Head of caudate nucleus (tissue), 42 donors: ENCODE measurements at places on chromosomes 7 and 10.

DNA sequence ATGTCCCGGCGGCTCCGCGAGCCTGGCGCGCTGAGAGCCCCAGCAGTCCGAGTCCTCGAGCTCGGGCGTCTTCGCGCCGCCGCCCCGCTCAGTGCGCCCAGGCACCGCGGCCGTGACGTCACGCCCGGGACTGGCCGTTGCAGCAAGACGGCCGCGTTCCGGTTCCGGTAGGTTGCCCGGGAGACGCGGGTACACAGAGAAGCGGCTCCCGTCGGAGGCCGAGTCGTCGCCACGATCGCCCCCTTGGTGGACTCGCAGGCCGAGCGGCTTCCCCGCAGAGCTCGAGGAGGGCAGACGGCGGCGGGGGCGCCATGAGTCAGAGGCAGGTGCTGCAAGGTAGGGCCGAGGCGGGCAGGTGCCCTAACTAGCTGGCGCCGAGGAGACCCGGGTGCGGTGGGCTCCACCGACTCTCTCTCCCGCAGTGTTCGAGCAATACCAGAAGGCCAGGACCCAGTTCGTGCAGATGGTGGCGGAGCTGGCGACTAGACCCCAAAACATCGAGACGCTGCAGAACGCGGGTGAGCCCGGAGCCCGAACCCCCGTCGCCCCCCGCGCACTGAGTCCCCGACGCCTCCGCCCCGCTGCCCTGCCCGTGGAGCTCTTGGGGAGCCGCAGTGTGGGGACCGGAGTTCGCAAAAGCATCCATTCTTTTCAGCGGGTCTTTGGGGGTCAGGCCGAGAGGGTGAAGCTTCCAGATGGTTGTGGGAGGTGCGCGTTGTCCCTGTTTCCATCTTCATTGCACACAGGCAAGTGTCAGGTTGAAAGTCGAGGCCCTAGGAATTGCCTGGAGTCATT lies at the start of gene SPAG6:
SPAG6 (plus strand) TSS at position 196 of the 795 bp plus-strand sequence; CDS start at position 312, 116 bp downstream.
- DNase-seq, result peak; percentile 51

DNA sequence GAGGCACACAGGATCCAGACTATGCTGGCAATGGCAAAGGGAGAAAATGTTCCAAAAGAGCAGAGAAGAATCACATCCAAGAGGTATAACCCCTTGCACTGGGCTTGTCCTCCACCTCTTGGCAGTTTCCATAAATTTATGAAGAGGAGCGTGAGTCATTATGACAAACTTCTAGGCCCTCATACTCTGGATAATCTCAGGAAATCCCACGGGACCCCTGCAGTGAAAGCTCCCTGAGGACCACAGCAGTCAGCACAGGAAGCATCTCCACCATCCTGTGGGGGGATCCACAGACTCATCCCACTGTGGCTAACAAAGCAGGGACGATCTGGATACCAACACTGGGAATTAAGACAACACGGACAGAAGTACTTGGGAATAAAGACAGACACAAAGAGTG lies 30.3 kb upstream of the GPAM start:
- DNase-seq, result no peak

GRCh38 chr10:110357871-110358270 lies 53.2 kb upstream of the SMNDC1 start:
- DNase-seq, result no peak

GRCh38 chr10:26243351-26243720 lies 26.8 kb downstream of the GAD2 start:
- no peak for DNase-seq

DNA sequence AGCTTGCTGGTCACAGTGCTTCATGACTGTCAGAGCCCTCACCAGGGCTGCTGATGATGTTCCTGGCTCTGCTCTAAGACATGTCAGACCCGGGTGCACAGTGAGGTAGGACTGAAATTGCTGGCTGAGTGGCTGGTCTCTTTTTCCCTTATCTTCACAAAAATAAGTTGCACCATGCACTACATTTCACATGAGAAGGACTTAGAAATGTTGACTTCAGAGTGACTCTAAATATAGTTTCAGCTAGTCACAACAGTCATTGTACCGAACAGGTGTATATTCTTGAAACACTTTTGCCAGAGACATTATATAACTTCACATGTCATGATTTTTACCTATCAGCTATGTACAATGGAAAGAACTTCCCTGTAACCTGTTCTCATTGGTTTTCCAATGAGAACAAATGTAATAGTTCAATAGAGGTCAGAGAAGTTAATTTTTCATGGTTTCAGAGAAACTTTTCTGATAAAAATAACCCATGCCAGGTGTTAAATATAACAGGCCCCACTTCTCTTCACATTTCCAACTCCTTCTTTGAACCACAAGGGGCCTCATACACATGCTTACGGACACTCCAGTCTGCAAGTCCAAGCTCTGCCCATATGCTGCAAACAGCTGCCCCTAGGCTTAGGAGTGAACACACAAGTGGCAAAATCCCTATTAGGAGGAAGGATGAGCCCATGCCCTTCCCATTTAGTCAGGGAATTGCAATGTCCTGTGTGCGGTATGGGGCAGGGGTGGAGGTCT lies 115.6 kb downstream of the CDK6 start:
- DNase-seq, result no peak

- DNase-seq, result no peak
Observed at GRCh38 chr10:34074051-34074450, 739.6 kb upstream of the NRP1 start.

DNA sequence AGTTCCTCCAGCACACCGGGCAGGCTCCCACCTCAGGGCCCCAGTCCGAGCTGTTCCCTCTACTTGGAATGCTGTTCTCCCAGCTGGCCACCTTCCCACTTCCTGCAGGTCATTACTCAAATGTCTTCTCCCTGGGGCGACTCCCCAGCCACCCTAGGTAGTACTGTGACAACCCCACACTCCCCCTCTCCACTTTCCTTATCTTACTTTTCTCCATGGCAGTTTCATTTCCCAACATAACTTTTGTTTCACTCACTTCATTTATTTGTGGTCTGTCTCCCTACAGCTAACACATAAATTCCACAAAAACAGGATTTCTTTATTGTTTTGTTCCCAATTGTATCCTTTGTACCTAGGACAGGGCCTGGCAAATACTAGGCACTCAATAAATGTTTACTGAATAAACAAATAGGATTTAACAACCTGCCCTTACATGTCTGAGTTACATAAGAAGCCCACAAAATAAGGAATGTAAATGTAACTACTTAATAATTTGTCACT lies 76.5 kb downstream of the JAZF1 start:
- no peak for DNase-seq

GRCh38 chr7:134755422-134756022 lies 23.9 kb upstream of the CALD1 start:
- DNase-seq, result no peak

DNA sequence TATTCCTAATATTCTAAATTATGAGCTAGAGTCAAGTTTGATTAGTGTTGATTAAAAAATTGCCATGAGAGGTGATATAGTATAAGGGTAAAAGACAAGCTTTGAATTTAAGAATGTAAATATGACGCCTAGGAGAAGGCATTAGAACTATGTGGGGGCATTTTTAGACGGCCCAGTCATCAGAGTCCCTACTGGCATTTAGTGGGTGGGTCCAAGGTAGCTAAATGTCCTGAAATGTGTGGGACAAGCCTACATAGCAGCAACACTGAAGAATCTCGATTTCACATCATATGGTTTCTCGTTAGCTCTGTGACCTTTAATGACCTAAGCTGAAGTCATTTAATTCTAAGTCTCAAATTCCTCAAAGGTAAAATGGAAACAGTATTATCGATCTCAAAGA lies 133.5 kb downstream of the SGMS1 start:
- DNase-seq, result no peak

- DNase-seq, result no peak
Observed at GRCh38 chr7:14507617-14508016, 394.9 kb downstream of the DGKB start.

GRCh38 chr10:43822631-43823580 lies 174.2 kb upstream of the ZNF32 start:
- no peak for DNase-seq

GRCh38 chr7:1055956-1056784 lies 11.8 kb downstream of the GPR146 start:
- DNase-seq, result peak; percentile 20

- DNase-seq, result no peak
Observed at GRCh38 chr7:45242698-45243097, 85.1 kb downstream of the RAMP3 start.

GRCh38 chr10:8386781-8387180 lies 332.3 kb downstream of the GATA3 start:
- DNase-seq, result no peak

DNA sequence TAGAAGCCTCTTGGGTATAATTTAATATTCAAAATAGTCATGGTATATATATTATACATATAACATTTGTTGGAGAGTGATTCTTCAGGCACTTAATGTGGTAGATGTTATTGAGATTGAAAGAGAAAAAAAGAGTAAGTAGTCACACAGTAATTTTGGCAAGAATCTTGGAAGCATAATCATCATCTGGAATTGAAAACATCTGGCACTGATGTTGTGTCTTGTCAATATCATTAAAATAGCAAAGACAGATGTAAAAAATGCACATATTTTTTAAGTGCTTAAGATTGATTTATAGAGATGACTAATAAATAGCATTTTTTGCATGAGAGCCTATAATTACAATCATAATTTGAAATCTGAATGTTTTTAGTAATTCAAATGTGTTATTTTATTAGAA lies 9.5 kb downstream of the SEMA3D start:
- DNase-seq, result no peak

GRCh38 chr7:76282344-76283253 lies 19.9 kb upstream of the HSPB1 start:
- DNase-seq, result no peak

- DNase-seq, result no peak
Observed at GRCh38 chr10:64007157-64007556, 486.0 kb downstream of the REEP3 start.

- DNase-seq, result no peak
Observed at GRCh38 chr10:12638103-12638502, 288.8 kb downstream of the CAMK1D start.

DNA sequence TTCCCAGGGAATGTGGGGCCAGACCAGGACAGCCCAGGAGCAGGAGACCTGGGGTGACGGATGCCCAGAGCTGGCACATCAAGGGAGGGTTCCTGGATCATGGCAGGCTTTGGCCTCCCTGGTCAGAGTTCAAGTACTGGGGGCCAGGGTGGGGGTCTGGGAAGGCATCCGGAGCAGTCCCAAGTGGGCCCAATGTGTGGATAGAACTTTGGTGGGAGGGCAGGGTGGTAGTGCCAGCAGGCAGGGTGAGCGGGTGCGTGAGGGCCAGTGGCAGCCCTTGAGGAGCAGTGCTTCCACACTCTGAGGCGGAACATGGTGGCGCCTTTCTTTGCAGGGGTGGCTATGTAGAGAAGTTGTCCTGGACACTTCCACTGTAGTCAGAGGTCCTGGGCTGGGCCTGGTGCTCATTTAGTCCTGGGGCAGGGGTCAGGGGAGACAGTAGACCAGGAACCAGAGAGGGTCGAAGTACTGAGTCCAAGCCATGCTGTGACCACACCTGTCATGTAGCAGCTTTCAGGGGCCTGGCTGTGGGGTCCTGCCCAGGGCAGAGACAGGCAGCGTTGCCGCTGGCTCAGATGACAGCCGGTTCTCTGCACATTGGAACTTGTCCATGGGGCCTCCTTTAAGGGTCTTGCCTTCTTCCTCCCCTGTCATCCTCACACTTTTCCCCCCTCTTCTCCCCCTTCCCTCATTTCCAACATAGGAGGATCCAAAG lies 22.2 kb upstream of the CSGALNACT2 start:
- DNase-seq, result no peak

DNA sequence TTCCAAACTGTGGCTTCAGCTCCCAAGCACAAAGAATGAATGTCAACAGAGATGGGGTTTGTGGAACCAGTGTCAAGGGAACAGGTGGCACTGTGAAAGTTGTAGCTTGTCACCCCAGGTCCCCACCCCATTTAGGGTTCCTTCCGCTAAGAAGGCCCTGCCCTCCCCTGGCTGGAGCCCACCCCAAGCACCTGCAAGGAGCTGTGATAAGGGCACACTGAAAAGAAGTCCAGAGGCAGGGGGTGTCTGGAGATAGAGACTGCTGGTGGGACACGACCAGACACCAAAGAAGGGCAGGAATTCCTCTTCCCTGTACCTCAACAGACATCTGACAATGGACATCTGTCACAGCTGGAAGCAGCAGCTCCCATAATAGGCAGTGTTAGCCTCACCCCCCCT lies 4.5 kb downstream of the GRID1 start:
- DNase-seq, result no peak

GRCh38 chr10:70592186-70592735 lies 10.3 kb downstream of the PRF1 start:
- no peak for DNase-seq

GRCh38 chr7:2094454-2095045 lies 138.2 kb downstream of the MAD1L1 start:
- no peak for DNase-seq

DNA sequence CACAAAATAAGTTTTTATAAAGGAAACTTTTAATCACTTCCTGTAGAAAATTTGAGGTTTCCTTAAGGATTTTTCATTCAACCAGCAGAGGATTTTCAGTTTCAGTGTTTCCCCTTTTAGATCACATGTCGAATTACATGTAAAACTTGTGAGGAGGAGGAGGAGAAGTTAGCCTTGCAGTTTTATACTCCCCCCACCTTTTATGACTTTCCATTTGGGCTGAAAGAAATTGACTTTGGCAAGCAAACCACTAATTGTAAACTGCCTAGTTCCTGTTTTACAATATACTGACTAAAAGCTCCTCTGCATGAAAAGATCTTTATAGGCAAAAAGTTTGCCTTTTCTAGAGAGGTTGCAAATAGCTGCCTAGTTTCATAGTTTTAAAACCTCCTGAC lies 3.0 kb downstream of the BAMBI start:
- DNase-seq, result no peak

- no peak for DNase-seq
Observed at GRCh38 chr10:101097881-101098280, 33.2 kb upstream of the TLX1 start.

- no peak for DNase-seq
Observed at GRCh38 chr10:45379891-45380540, 6.0 kb downstream of the ALOX5 start.

DNA sequence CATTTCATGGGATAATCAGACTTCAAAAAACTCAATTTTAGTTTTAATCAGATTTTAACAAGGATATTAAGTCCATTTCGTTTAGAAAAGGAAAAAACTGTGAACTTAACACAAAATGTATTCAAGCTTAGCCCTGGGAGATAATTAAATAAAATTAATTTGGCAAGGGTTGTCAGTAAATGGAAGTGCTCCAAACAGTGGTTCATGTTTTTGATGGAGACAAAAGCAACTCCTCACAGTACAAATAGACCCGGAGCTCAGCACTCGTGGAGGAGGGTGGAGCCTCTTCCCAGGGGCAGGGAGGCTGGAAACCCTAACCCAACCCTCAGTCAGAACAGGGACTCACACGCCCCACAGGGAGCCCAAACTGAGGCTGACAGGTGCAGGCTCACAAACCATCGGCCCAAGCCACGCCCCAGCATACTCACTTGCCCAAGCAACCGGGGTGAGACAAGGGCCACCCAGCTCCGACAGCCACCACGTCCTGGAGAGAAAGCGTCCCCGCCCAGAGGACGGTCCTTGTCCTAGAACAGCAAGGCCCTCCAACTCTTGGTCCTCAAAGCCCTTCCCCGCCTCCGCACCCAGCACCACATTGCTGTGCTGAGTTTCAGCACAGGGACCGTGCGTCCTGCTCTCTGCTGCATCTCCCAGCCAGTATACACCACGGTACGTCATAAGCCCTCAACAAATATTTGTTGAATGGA lies 39.8 kb downstream of the MAD1L1 start:
- DNase-seq, result no peak

- no peak for DNase-seq
Observed at GRCh38 chr7:19353180-19353579, 208.0 kb upstream of the FERD3L start.

GRCh38 chr10:86734207-86734988 lies 22.0 kb upstream of the BMPR1A start:
- DNase-seq, result no peak
